ENCODE measurements at places on chromosomes 3 and 15.

- DNase-seq: no peak
These were observed 75.2 kb downstream of the SLCO3A1 start for GRCh38 chr15:91928675-91929074.

- DNase-seq: no peak
These were observed 27.3 kb downstream of the NPTN start for GRCh38 chr15:73605759-73606436.

- no peak for DNase-seq
These were observed 188.8 kb upstream of the ARL6 start for GRCh38 chr3:97575742-97576141.

DNA sequence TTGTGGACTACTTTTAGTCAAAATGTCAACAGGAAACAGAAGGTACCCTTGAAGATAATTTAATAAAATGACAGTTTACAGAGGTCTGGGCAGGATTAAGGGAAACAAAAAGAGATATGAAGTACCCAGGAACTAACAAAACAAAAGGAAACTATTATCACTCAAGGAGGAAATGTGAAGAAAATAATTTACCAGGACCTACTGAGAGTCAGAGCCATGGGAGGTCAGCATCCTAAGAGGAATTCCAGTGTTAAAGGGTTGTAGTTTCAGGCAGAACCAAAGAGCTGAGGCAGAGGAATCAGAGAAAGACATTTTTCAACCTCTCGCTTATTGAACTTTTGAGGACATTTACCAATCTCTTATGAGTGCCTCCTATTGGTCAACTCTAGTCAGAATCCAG lies 408.9 kb upstream of the CBLB start:
- no peak for DNase-seq

- no peak for DNase-seq
These were observed 113.8 kb downstream of the FRMD5 start for GRCh38 chr15:44081026-44082013.

DNA sequence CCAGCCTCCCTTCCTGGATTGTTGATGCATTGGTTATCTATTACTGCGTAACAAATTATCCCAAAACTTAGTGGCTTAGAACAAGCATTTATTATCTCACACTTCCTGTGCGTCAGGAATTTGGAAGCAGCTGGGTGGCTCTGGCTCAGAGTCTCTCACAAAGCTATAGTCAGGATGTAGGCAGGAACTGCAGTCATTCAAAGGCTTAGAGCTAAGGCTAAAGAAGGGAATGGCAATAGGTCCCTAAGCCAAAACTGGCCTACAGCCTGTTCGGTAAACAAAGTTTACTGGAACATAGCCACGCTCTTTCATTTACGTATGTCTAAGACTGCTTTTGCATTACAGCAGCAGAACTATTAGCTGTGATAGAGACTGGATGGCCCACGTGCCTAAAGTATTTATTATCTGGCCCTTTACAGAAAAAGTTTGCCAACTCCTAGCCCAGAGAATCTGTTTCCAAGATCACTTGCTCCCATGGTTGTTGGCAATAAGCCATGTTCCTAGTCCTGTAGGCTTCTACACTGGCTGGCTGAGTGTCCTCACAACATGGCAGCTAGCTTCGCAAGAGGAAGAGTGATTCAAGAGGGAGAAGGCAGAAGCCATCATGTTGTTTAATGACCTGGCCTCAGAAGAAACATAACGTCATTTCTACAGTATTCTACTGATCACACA lies 132.4 kb downstream of the SNRK start:
- DNase-seq: no peak

GRCh38 chr3:172938788-172939187 lies 188.3 kb downstream of the ECT2 start:
- DNase-seq: no peak

GRCh38 chr3:13064964-13065363 lies 8.3 kb downstream of the IQSEC1 start:
- DNase-seq: no peak

DNA sequence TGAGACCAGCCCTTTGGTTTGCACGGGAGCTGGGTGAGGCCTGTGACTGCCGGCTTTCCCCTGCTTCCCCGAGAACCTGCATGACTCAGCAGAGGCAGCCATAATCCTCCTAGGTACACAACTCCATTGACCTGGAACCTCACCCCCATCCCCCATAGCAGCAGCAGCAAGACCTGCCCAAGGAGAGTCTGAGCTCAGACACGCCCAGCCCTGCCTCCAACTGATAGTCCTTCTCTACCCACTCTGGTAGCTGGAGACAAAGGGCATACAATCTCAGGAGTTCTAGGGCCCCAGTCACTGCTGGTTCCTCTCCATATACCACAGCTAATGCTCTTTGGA lies 141.0 kb upstream of the ARHGEF26 start:
- DNase-seq: no peak
